Cardiac muscle cell (in vitro differentiated cells and primary cell): ENCODE measurements at places on chromosomes 1 and 21.
A peak's percentile ranks its signal among the peaks of the same experiment; 100 is the strongest.

DNA sequence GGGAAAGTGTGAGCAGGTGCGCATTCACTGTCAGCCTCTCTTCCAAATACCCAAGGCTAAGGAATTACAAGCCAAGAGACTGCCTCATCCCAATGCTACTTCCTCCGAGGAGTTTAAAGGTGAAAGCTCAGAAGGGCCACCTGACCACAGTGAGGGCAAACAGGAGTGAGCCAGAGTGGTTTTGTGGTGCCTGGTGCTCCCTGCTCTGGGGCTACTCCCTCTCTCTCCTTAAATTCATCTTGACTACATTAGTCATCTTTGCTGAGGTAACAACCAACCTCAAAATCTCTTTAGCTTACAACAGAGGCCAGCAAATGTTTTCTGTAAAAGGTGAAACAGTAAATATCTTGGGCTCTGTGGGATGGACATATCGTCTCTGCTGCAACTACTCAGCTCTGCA is 14.2 kb upstream of the ZBTB8A start:
- DNase-seq = no peak

- DNase-seq = no peak
Observed at GRCh38 chr1:61670445-61670844, 54.5 kb downstream of the TM2D1 start.

- DNase-seq = peak; percentile 13
Observed at GRCh38 chr1:164137273-164137925, 421.6 kb upstream of the PBX1 start.

- peak; percentile 89 for DNase-seq
Observed at GRCh38 chr1:159188375-159188788, 16.3 kb upstream of the ACKR1 start.

DNA sequence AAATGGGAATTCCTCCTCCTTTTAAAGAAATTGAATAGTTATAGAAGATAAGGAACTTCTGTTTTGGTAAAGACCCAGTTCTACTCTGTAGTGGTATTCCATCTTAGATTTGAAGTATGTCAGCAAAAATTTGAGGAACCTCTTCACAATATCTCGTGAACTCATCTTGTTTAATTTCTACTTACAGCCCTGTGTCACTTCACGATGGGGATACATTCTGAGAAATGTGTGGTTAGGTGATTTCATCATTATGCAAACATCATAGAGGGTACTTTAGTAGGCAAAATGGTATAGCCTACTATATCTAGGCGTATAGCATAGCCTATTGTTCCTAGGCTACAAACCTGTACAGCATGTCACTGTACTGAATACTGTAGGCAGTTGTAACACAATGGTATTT is 36.0 kb downstream of the ALG6 start:
- no peak for DNase-seq

GRCh38 chr21:44455524-44456213 is 359 bp downstream of the LRRC3 start:
- peak; percentile 40 for DNase-seq

DNA sequence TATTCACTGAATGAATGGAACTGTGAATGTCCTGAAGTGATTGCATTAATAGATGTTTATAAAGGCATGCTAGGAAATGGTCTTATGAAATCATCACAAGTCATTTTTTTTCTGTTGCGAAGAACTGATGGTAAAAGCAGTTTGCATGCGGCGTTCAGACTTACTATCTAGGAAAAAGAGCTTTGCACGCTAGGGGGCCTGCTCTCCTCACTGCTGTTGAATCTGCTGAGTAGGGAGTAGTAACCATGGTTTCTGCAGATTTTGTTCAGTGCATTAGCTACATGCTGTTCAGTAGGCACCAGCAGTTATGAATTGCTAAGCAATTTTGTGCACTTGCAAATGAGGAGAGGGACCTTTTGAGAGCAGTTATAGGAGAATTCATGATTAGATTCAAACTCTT is 57.9 kb downstream of the CENPF start:
- peak; percentile 81 for DNase-seq

GRCh38 chr1:163885510-163885909 is 563.8 kb downstream of the NUF2 start:
- DNase-seq = no peak
